ENCODE measurements at places on chromosomes 16 and 17.

- DNase-seq: no peak
These were observed 236.8 kb downstream of the MSI2 start for GRCh38 chr17:57493171-57493570.

DNA sequence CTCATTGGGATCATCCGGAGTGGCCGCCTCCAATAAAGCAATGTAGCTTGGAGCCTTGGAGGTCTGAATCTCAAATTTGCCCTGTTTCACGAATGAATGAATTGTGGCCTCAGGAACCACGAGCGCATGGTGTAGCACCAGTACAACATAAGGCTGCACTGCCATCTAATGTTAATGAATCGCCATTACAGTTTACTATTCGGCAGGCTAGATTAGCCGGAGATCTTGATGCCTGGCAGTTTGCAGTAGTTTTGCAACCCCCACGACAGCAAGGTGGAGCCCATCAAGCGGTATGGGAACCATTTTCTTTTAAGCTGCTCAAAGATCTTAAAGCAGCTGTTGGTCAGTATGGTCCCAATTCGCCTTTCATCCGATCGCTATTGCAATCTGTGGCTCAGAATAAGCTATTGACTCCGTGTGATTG is 18.8 kb downstream of the ALOX15B start:
- DNase-seq: no peak

GRCh38 chr17:10197721-10198508 is 491 bp downstream of the GAS7 start:
- no peak for DNase-seq

GRCh38 chr17:4086041-4086483 is 56.8 kb downstream of the ZZEF1 start:
- no peak for DNase-seq

DNA sequence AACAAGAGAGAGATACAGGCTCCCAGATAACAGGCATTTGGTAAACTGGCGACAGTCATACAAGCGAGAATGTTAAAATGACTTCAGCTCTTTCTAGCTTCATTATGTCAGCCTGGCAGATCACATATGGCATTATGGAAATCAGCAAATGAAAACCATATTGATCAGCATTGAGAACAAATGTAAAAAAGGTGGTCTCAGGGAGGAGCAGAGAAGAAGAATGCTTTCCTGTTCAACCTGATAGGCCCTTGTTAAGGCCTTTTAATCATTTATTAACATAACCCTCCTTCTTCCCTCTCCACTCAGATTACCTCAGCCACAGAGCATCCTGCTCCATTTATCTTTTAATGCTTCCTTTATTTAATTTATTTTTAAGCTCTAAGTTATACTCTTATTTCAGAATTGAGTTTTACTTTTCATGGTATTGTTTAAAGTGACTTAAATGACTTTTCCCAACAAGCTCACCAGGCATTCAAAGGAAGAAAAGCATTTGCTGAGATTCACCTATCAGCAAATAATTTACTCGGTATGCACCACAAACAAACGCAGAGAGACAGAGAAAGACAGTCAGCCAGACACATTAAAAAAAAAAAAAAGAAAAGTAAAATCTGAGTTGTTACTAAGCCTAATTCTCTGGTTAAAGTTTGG is 243.9 kb upstream of the TBX2 start:
- no peak for DNase-seq

DNA sequence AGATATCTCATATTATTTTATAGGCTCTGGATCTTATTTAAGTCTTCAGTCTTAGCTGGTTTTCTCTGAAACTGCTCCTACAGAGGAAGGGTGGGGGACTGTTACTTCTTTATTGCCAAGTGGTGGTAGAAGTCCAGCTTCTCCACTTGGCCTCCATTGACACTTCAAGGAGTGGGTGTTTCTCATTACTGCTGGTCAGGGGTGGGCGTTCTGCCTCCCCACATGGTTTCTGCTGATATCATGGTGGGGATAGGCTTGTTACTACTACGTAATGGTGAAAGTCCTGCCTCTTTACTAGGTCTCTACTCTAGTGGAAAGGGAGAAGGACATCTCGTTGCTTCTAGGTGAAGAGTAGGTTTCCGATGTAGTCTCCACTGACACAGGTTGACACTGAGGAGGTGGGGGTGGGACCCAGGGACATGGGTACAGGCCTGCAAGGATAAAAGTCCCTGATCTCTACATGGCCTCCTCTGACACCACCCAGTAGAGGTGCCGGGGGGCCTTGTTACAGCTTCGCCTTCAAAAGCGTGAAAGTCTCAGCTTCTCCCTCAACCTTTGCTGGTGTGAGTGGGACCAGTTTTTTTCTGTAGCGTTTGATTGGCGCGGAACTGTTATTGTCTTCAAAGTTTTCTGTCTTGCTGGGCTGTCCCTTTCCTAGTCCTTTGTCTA is 20.3 kb downstream of the PRAC1 start:
- DNase-seq: no peak

DNA sequence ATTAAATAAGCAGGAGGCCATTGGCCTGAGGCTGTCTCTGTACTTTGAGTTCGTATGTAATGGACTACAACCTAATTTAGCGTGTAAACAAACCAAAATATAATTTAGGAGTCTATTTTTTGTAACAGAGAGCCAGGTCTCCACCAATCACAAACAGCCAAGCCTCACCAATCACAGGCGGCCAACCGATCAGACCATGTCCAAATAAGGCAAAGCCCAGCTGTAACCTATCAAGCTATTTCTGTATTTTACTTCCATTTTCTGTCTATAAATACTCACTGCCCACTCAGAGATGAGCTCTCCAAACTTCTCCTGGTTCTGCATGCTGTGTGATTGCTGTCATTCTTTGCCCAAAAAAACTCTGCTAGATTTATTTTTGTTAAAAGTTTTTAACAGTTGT is 322.7 kb downstream of the NPIPA8 start:
- no peak for DNase-seq

DNA sequence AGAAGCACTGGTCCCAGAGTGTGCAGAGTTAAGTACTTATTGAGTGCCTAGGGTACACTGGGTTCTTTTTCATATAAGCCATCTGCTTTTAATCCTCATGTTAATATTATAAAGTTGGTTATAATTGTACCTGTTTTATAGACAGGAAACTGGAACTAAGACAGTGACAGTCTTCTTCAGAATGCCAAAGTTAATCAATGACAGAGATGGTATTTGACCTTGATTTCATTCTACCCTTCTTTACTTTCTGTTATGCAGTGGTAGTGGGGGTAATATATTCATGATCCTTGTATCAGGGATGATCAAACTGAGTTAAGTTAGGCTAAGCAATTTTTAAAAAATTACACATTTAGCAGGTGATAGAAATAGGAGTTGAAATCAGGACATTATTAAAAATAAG is 108.6 kb upstream of the GOT2 start:
- no peak for DNase-seq

GRCh38 chr17:67421869-67422273 is 44.8 kb downstream of the PITPNC1 start:
- peak; percentile 4 for DNase-seq

DNA sequence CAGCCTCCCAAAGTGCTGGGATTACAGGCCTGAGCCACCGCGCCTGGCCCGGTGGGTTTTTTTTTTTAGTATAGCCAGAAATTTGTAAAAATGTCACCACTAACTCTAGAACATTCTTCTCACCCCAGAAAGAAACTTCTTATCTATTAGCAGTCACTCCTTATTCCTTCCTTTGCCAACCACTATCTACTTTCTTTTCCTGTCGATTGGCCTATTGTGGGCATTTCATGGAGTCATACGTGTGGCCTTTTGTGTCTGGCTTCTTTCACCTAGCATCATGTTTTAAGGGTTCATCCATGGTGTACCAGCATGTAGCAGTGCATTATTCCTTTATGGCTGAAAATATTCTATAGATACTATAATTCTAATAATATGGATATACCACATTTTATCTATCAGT is 3.6 kb downstream of the CYB5D2 start:
- DNase-seq: no peak

- DNase-seq: no peak
These were observed at the start of gene HOXB9 for GRCh38 chr17:48626245-48627117. Gene HOXB9 (minus strand): TSS chr17:48626358. CDS start chr17:48626269, 89 bp downstream.

- DNase-seq: no peak
These were observed 5.6 kb upstream of the BIRC5 start for GRCh38 chr17:78208486-78208885.

GRCh38 chr16:87382023-87382785 is 1.4 kb downstream of the FBXO31 start:
- DNase-seq: no peak

GRCh38 chr16:83898463-83899271 is at the start of gene MLYCD:
Gene MLYCD (plus strand): TSS chr16:83899115. CDS start chr16:83899145, 30 bp downstream.
- DNase-seq: no peak

GRCh38 chr17:34530918-34531317 is 48.5 kb upstream of the TMEM132E start:
- DNase-seq: no peak

DNA sequence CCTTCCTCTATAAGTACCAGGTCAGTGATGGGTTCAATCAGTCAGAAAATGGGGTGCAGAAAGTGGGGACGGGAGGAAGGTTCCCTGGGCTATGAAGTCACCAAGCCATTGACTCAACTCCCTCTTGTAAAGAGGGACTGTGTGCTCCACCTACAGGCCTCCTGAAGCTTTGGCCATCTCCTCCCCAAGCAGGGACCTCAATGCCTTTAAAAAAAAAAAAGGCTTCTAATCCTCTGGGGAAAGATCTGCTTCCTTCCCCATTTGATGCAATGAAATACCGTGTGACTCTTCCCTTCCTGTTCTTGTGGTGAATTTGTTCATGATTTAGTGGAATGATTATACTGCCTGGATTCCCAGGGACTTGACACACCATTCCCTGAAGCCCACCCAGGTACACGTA is 30.8 kb downstream of the VWA3A start:
- DNase-seq: no peak

DNA sequence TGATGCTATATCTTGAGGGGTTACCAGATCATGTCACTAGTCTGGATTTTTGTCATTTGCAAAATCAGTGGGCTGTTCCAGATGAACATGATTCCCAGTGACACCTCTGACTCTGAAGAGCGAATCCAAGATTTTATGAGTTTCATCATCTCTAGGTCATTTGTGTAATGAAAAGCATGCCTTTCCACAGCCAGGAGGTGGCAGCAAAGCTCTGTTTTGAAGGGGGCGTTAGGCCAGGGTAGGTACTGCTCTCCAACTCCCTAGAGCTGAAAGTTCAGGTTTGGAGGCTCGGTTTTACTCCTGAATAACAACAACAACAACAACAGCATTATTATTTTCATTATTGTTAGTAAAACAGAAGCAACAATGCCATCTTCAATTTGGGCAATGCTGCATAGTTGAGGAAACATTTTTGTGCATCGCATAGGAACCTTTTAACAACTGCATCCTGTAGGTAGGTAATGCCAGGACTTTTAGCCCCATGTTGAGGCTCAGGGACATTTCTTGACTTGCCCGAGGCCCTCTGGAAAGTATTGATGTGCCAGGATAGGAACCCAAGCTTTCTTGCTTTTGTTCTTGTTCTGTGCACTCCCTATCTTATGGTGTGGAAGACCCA is 77.0 kb downstream of the MYH13 start:
- peak; percentile 5 for DNase-seq

All from HS-27A (cell line).